ENCODE measurements at places on chromosomes 2 and 18.

GRCh38 chr2:218362606-218363005, 5.9 kb downstream of the CATIP start:
- DNase-seq: no peak

DNA sequence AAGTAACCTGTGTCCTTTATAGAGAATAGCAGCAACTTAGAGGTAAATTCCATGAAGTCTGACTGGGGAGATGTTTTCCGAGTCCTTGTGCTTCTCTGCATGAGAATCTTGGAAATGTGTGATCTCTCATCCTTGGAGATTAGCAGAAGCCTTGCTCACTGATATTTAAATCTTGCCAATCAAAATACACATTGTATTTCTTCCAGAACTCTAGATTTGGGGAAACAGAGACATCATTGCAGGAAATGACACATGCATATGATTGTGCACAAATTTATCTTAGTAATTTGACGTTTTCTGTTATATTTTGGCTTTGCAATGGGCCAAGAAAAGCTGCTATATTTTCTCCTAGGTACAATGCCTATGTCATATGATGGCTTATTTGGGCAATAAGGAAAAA, 182.6 kb downstream of the ZNF804A start:
- no peak for DNase-seq

DNA sequence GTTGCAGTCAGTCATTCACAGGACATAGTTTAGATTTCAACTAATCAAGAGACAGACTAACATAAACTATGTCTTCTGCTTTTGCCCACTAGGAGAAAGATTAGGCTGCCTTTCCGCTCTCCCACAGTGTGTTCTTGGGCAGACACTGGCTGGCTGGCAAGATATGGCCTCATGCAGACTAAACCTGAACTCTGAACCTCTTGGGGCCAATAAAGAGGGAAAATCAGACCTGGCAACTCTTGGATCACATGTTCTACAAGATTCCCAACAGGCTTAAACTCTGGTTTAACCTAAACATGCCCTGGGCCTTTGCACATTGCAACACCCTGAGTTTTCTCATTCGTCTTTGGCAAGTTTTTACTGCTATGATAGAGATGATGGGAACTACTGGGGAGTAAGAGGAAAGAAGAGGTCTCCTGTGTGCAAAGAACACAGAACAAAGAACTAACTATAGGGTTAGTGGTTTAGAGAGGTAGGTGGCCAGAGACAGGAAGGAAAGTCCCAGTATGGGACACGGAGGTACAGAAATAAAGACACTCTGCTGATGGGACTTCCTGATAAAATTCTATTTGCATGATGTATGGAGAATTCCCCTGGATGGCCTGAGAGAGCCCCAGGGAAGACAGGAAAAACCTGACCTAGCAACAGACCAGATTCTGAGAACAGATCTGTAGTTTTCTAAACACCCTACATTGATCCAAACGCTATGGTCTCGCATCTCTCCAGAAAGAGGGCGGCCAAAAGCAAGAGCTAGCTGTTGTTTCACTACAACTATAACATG, 2.0 kb upstream of the ATRAID start:
- DNase-seq: no peak

DNA sequence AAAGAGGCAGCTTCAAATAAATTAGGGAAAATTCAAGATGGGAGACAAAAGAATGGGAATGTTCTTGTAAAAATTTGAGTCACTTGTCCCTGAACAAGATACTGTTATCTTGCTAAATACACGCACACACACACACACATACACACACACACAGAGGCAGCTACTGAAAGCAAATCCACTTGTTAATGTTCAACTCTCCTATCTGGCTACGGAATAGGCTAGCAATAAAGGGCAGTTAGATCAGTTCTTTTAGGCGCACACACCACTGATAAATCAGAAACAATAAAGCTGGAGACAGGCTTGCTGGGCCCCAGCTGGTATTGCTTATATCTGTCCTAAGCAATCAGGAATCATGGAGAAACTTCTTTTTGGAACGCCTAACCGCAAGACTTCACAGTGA, 461.6 kb downstream of the BCL11A start:
- DNase-seq: peak; percentile 76

DNA sequence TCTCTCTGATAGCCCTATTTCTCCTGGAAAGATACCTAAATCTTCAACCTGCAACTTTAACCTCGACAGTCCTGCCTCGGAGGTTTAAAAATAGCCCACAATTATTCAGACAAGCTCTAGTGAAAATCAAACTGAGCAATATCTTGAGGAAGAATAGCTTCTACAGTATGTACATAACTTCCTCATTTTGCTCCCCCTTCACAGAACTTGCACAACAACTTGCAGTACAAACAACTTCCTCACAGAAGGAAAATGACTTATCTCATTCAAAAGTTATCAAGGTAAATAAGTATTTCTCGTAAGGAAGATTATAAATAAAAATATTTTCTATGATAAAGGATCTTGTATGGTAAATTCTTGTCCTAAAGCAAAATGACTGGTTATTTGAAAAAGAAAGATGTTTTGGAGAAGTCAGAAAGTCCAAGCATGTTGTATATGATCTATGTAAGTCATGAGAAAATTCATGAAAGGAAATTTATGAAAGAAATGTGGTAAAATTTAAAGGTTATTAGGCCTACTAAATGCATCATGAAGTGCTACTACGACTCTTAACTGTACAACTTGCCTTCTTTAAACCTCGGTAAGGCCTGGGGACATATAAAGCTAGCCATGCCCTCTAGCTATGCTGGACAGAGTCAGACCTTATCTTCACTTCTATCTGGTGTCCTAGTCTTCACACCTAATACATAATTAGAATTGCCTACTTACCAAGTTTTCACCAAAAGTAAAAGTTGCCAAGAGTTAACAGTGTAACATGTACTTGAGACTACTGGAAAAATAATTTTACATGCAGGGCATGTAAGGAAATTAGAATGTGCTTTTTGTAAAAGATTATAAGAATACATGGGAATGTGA, 394.5 kb downstream of the DLGAP1 start:
- DNase-seq: no peak

DNA sequence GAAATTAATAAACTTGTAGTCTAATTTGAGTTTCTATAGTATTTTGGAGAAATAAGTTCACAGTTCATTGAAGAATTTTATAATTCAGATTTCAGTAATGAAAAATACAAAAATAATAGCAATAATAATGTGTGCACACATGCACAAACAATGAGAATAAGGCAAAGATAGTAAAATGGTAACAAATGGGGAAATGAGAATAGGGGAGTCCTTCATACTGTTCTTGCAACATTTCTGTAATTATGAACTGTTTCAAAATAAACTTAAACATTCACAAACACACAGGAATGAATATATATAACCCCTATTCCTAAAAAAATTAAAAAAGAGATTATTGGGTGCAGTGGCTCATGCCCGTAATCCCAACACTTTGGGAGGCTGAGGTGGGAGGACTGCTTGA, 63.9 kb downstream of the SPRED2 start:
- no peak for DNase-seq

GRCh38 chr2:172723286-172723685, 12.4 kb upstream of the RAPGEF4 start:
- no peak for DNase-seq

DNA sequence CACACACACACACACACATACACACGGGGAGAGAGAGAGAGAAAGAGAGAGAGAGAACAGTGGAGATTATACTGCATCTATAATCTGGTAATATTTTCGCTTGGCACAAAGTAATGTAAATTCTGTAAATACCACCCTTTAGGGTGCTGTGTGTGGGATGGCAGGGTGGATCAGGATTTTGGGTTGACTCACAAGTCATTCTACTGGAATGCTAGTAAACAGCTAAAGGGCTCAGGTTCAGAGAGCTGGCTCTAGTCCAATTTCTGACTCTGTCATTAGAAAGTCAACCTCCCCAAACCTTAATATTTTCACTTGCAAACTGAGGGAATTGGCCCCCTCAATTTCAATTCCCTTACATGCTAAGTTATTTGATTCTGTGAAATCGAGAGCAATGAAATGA, 308.3 kb downstream of the TSN start:
- DNase-seq: no peak

DNA sequence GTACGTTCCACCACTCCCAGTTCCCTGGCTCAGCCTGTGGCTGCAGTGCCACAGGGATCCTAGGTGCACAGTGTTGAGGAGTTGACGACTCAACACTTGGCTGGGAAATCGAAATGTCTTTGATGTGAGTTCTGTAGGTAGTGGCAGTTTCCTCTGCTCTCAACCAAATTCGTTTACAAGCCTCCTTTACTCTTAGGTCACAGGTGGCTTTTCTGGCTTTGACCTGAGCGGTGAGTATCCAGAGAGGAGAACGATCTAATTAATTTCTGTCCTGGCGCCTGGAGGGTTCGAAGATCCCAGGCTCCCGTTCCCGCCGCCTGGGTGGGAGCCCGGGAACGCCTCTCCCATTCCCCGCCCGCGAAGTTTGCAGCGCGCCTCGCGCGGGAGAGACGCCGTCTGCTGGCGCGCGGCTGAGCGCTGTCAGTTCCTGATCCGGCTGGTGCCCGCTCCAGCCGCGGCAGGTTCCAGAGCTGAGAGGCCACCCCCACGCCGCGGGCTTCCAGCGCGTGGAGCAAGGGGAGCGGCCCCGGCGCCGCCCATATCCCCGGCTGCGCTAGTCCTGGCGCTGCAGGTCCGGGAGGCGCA, at the start of gene LAMA3:
Gene LAMA3, plus strand, starts transcription at position 423 of the 585 bp plus-strand sequence. CDS start 231 bp downstream, outside the sequence.
- peak; percentile 58 for DNase-seq

DNA sequence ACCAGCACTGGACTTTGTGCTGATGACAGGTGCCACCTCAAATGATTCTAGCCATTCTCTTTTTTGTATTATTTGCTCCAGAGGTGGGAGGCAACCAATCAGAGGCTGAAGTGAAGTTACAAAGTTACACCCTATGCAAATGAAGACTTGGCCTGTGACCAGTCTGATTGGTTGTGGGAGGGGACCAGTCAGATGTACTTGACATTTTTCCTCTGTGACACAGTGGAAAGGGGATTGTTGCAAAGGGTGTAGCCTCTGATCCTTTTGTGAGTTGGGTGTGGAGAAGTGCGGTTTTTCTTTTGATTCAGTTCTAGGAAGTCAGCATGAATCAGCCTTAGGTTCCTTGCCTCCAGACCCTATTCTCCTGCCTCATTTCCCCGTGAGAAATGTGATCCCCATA, 244.0 kb downstream of the ARL6IP6 start:
- no peak for DNase-seq

DNA sequence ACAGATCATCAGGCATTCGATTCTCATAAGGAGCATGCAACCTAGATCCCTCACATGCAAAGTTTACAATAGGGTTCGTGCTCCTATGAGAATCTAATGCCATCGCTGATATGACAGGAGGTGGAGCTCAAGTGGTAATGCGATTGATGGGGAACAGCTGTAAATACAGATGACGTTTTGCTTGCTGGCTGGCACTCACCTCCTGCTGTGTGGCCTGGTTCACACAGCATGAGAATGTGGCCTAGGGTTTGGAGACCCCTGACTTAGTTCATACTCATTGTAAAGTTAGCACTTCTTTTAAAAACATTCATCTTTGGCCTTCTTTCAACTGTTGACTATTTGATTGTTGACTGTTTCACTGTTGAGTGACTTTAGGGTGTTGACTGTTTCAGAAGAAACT, 8.7 kb upstream of the CHMP1B start:
- DNase-seq: no peak

- DNase-seq: no peak
These were observed 29.0 kb downstream of the PTPRM start for GRCh38 chr18:7596147-7596546.

DNA sequence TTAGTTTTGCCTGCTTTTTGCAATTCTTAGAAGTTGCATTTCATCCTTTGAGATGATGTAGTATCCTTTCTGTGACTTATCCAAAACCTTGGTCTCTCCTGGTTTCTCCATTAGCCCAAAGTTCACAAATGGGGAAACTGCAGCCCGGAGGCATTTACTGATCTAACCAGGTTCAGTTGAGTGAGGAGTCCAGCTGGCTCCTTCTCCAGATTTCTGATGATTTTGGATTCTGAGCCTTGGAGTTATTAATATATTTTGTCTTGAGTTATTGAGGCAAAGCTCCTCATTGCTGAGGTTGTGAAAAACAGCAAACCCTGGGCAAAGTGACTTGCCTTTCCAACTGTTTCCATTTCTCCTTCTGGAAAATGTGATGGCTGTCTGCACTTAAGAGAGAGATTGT, 1.7 kb downstream of the SLC1A4 start:
- DNase-seq: no peak

- DNase-seq: no peak
These were observed 24.0 kb upstream of the PAIP2B start for GRCh38 chr2:71250935-71251334.

DNA sequence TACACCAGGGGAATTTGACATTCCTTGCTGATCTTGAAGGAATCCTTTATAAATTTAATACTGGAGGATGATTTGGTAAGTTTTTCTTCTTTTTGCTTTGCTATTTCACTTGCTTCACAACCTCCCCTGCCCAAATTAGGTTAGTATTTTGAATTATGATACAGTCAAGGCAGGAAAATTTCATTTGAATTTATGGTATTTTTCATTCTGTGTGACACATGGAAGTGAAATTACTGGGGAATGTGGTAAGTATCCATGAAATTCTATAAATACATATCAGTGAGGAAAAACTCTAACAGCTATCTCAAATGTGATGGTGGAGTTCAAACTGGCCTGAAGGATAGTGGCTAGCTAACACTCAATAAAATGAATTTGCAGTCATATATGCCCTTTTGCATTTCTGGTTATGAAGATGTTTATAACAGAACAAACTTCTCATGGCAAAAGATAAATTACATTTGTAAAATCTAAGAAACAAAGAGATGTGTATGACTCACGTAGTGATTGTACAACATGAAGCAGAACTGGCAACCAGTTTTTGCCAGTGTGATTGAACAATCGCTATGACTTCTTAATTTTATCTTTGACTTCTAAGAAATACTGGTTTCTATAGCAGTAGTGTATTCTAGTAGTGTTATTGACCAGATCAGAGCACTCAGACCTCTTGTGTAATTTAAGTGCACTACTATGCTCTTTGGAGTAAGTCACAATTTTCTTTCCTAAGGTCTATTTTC, 152.6 kb downstream of the IKZF2 start:
- DNase-seq: no peak

- DNase-seq: no peak
These were observed 690.0 kb upstream of the PIK3C3 start for GRCh38 chr18:41265047-41265446.

DNA sequence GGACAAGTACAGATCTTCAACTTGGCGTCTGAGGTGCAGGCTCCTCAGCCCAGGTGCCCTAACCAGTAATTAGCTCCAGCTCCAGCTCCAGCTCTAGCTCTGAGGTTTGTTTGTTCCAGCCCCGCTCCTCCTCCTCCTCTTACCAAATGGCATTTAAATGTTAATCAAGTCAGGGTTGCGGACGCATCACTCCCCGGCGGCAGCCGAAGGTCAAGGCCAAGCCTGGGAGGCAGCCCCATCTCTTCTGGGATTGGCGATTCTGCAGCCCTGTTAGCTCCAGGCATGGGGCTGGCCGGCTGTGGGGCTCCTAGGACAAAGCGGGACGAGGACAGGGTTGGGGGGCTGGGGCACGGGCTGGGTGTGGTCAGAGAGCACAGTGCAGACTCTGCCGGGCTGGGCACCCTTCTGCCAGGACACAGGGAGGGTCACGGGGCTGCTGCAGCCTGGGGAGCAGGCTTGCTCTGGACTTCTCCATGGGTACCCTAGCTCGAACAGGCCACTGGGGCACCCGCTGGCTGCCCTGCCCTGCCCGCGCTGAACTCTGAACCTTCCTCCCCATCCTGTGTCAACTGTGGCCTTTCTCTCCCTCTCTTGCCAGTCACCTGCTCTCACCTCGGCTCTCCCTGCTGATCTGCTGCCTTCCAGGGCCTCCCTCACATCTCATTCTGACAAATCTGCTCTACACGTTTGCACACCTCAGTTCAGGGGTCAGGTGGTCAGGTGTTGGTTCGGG, 203.3 kb downstream of the CELF4 start:
- DNase-seq: no peak
